Activated T-helper 1 cell treated with anti-CD3 and anti-CD28 coated beads, Interleukin-12 subunit alpha, Interleukin-12 subunit beta, Interleukin-2, Interleukin-4 antibody, amounts not matched to agents 30 ng/mL and 10 ng/mL and 1 ng/mL, durations not matched to agents 14 hours and 24 hours and 36 hours (primary cell): ENCODE measurements at places on chromosomes 16 and 17. TPM values are rescaled to one million over a fixed set of nuclear protein-coding genes. Genes with fewer than 3 reads are reported as not detected.

GRCh38 chr17:49018116-49018612 lies 21.0 kb downstream of the IGF2BP1 start:
- DNase-seq, result no peak

DNA sequence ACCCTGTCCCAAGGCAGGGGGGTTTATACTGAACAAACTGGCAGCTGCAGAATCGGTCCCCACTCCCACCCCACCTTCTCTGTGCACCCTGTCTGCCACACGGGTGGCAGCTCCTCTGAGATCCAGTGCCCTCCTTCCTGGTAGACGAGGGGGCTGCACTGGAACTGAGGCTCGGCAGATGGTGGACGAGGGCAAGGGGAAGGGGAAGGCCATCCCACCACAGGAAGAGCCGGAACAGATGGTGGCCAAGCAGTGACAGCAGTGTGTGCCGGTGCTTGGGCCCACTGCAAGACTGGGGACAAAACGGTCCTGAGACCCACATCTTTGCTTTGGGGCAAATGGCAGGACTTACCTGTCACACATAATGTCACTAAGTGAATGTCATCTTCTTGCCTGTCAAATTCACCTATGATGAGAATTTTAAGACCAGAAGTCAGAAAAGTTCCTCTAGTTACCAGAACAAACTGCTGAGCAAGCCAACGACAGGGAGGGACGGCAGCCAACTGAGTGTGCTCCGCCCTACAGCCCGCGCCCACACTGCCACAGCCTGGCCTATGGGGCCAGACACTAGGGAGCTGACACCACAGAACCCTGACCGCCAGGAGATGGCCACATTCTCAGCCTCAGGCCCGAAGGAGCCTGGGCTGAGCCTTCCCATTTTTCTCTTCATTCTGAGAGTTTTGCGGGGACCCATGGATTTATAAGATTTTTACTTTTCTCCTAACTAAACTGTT lies 14.4 kb downstream of the NTAN1 start:
- DNase-seq, result no peak

DNA sequence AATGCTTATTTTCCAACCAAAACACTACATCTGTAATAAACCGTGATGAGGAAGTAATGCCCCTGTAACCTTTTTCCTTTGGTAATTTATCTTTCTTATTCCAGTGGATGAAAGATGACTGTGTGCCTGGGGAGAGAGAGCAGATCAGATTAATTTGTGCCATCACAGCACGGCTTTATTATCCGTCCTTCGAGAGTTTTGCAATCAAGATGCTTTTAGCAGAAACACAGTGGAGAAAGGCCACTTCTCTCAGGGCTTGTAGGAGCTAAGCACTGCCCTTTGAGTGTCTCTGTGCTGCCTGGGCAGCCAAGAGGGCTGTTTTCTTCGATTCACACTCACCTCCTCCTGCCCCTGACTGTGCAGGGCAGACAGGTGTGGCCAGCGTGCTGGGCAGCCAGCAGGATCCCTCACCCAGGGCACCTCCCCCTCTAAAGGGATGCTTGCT lies 190.2 kb downstream of the PRKCA start:
- no peak for DNase-seq

GRCh38 chr16:50315346-50315997 lies 49.1 kb downstream of the ADCY7 start:
- no peak for DNase-seq

Gene CBX4
- 22.4 and 23.8 TPM in 2 replicates for total RNA-seq

Gene CTRB1
- total RNA-seq, result not detected in 2 replicates

- DNase-seq, result no peak
Measured at GRCh38 chr17:38797158-38797490, 2.2 kb downstream of the PIP4K2B start.

DNA sequence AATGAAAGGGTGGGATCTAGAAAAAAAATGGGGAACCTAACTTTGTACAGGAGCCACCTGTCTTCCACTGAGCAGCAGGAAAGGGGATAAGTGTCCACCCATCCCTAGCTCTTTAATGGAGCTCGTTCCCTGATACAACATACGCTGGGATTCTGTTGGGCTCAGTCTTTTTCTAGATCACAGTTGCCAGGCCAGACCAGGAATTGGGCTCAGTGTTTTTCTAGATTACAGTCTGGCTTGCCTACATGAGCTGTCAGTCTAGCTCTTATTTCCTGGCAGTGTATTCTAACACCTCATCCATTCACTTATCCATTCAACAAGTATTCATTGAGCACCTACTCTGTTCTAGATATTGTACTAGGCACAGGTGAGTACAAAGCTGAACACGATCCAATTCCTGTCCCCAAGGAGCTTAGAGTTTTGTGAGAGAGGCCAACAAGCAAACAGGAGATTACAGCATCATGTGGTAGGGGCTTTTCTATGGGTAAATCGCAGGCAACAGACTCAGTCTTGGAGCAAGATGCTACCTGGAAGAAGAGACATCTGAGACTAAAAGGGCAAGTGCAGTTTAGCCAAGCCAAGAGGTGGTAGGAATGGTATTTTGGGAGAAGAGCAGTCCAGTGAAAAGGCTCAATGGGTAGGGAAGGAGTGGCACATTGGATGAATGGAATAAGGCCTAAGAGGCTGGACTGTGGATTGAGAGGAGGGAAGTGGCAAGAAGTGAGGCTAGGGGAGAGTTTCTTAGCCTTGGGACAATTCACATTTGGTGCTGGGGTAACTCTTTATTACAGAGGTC lies 138.0 kb upstream of the HS3ST2 start:
- DNase-seq, result no peak

Gene XYLT1
- 16.4 and 20.1 TPM in 2 replicates for total RNA-seq

GRCh38 chr17:41048441-41048840 lies 1.3 kb upstream of the KRTAP2-1 start:
- DNase-seq, result no peak

Gene ITGAD
- not detected in 2 replicates for total RNA-seq

- no peak for DNase-seq
Measured at GRCh38 chr16:55367301-55367811, 43.4 kb downstream of the IRX6 start.

Gene ADAM11
- 0.32 and 0.52 TPM in 2 replicates for total RNA-seq

- no peak for DNase-seq
Measured at GRCh38 chr17:56973520-56973919, 4.4 kb upstream of the SCPEP1 start.

Gene HSD17B2
- total RNA-seq, result not detected in 2 replicates
